ENCODE measurements at places on chromosomes 3 and 15. TPM values are rescaled to one million over a fixed set of nuclear protein-coding genes. Genes with fewer than 3 reads are reported as not detected.

DNA sequence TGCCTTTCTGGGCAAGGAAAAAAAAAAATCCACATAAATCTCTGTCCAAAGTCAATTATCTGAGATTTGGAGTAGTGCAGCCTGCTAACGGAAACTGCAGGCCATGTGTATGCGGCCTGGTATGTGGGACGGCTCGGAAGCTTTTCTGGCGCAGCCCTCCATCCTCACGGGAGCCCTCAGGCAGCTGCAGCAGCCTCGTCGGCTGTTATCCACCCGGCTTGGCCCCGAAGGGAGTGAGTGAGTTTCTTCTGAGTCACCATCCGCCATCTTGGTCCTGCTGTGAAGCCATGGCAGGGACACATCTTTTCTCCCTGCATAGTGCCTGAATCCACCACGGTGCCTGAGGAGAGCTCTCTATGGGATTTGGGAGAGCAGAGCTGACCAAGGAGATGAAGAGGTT is 62.8 kb downstream of the POLR2M start:
- DNase-seq, result no peak

DNA sequence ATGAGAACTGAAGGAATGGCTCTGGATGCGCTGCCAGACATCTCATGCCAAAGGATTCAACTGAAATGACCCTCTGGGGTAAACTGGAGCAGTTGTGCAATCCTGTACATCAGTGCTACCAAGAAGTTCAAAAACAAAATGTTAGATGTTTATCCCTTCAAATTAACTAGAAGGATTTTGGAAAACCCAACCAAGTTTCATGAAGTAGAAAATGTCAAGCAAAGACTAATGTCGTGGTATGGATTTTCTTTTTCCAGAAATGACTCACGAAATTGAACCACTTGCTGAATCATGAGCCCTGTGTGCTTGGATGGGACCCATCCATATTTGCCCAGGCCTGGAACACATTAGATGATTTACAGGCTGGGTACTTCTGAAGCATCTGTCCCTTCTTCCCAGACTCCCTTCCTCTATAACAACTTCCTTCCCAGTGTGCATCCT is 101.6 kb downstream of the LRTM1 start:
- no peak for DNase-seq

GRCh38 chr3:82802501-82802900 is 1041.1 kb upstream of the GBE1 start:
- DNase-seq, result no peak

DNA sequence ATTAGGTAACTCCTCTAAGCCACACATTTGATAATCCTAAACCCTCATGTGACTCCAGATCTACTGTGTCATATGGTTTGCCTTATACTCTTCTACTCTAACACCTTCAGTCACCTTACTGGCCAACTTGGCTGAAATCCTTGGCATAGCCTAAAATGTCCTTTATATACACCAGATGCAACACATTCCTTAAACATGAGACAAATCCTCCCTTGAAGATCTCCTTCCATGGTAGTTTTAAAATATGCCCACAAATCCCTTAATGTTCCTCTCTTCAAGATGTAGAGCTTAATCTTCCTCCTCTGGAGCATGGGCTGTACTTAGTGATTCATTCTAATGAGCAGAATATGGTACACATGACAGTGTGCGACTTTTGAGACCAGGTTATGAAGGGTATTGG is 238.9 kb downstream of the SUCLG2 start:
- DNase-seq, result no peak

- no peak for DNase-seq
Observed at GRCh38 chr3:149414557-149415231, 37.2 kb upstream of the TM4SF1 start.

Gene CHP1
- total RNA-seq, result 21.1 TPM

GRCh38 chr3:125302932-125303331 is 72.2 kb downstream of the ZNF148 start:
- no peak for DNase-seq

Gene ANKRD63
- total RNA-seq, result not detected

Gene NEK10
- 2.0 TPM for total RNA-seq

GRCh38 chr3:25130724-25131520 is 297.1 kb upstream of the RARB start:
- DNase-seq, result no peak

Gene MEX3B
- 1.00 TPM for total RNA-seq

- no peak for DNase-seq
Observed at GRCh38 chr3:10443272-10444109, 61.9 kb downstream of the ATP2B2 start.

GRCh38 chr15:64686130-64686735 is 89.2 kb downstream of the RBPMS2 start:
- DNase-seq, result peak; percentile 39

DNA sequence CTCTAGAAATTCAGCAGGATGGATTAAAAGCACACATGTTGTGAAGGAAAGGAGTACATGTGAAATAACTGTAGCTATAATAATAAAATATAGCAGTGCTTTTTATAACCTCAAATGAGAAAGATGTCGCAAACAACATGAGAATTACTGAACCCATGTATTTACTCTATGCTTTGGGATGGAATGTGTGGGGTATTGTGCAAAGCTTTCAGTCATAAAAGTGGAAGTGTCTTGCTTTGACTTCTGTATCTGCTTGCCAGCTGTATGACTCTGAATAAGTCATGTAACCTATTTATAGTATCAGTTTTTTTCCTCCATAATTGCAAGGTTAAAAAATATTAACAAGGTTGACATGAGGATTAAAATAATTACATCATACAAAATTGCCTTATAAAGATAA is 519.3 kb upstream of the CADM2 start:
- no peak for DNase-seq

Gene ILDR1
- not detected for total RNA-seq

DNA sequence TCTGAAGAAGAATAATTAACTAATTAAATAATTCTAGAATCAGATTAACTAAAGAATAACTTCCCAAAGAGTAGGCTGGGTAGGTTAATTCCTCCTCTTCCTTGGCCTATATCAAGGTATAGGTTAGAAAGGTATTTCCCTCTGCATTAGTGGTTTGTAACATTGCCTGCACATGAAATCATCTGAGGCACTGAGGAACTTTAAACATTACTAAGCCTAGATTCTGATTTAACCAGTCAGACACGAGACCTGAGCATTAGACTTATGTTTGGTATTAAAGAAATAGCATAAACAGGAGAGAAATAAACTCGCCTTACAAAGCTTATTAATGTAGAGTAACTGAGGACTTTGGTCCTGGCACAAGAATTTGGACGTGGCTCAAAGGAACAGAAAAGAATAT is 84.2 kb downstream of the FGF7 start:
- no peak for DNase-seq

Gene FRMD5
- total RNA-seq, result not detected

Gene CDHR4
- total RNA-seq, result not detected

Gene GOLGA6D
- not detected for total RNA-seq

- DNase-seq, result no peak
Observed at GRCh38 chr3:169905404-169905803, 6.0 kb upstream of the SAMD7 start.

DNA sequence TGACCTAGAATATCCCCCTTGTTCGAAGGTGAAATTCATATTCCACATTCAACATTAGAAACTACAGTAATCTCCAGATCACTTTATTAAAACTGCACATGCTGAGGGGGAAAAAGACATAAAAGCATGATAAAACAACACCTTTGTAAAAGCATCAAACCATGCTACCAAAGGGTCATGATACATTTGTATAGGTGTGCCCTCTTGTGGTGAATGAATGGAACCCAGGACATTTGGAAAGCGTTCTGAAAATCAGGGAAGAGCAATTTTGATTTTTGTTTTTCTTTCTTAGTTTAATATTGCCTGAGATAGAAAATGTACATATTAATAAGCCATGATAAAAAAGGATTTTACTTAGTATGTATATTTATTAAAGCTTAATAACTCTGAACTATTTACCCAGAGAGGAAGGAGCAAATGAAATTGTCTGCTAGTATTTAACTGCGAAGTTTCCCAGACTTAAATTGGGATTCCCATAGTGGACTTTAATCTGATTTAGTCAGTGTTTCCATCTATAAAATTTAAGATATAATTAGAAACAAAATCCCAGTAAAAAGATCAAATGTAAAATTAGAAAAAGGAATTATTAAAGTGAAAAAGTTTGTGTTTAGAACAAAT is 105.8 kb upstream of the ARL6 start:
- DNase-seq, result no peak

GRCh38 chr15:48603922-48604321 is 41.6 kb downstream of the FBN1 start:
- no peak for DNase-seq

DNA sequence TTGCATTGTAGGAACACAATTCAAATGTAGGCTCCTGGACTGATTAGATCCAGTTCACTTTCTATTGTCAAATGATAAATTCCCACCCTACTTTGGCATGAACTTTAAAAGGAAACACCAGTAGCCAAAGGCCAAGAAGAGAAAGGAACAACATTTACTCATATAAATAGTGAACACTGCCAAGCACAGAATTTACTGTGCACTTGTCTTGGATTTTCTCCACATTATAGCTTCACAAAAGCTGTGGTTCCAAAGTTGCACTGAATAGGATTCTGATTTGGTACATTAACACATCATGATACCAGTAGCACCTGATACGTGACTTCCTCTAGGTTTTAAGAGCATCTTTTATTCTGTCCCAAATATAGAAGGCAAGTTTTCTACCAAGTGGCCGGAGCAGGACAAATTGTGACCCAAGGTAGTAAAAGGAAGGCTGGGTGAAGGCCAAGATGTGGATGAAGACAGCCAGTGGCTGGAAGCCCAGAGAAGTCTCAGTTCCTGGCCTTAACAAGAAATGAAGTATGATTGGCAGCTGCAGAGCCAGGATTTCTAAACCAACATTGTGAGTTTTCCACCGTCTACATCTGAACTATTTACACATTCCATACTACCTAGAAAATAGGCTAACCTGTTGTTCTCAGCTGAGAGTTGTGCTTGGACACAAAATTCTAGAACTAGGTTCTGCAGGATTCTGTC is 206.7 kb downstream of the THRB start:
- DNase-seq, result no peak

GRCh38 chr3:172679599-172679998 is 31.3 kb downstream of the NCEH1 start:
- DNase-seq, result no peak

- no peak for DNase-seq
Observed at GRCh38 chr3:149131589-149131988, 2.2 kb downstream of the HPS3 start.

GRCh38 chr3:172329070-172329469 is 119.2 kb downstream of the GHSR start:
- no peak for DNase-seq

Gene CPN2
- not detected for total RNA-seq

DNA sequence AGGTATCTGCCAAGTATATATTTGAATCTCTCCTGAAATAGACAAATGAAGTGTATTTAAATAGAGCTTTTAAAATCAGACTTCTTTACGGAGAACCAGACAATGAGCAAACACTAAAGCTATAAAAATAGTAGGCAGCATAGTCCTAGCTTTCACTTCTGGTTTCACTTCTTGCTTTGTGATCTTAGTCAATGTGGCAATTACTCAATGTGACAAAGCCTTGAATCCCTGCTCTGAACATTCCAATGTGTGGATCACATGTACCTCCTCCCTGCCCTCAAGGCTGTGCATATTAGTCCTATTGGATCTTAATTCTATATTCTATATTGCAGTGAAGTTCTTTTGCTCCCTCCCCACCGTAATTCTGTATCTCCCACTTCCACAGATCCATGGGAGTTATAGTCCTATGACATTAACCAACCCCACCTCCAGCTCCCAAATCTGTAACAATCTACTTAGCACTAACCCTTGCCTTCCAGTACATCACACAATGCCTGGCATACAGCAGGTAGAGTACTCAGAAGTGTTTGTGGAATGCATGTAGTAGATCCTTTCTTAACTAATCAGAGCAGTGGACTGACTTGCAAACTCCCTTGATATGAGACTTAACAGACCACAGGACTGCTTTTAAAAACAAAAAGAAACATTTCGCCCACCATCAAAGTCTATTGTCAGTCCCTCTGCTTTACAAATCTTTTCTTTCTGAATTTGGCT is 24.3 kb upstream of the CP start:
- no peak for DNase-seq

Gene CCR2
- total RNA-seq, result 15.8 TPM

DNA sequence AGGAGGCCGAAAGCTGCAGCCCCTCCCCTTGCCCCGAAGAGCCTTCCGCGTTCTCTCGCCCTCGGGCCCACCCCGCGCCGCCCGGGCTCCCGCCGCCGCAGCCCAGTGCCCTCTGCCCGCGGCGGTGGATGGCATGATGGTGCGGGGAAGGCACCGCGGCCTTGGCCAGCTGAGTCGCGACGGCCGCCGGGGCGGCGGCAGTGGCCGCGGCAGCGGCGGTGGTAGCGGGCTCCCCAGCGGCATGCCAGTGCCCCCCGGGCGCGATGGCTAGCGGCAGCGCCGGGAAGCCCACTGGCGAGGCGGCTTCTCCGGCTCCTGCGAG is 1.2 kb downstream of the TLNRD1 start:
- no peak for DNase-seq

DNA sequence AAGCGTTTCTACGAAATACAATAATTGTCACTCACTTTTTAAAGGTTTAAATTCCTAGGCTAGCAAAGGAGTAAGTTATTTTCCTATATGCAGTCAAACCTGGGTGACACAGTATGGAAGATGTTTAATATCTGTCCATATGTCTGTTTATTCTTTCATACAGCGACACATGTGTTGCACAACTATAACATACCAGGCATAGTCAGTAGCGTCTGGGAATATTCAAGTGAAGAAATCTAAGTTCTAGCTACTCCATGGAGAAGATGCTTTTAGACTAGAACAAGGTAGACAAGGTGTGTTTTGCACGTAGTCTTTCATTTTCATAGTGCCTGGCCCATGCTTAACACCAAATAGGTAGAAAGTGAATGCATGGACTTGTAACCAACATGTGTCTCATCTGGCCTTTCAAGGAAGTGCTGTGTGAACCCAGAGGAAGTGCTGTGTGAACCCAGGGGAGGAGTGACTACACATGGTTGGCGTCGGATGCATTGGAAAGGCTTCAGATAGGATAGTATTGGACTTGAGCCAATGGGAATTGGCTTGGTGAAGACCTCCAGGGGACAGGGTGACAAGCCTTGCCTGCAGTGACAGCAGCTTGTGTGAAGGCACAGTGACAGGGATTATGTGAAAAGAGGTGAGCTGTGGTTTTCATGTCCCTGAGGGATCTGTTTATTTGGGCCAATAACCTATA is 267.0 kb downstream of the PTPRG start:
- DNase-seq, result no peak

Gene SCAANT1
- total RNA-seq, result not detected

Gene TP53BP1
- total RNA-seq, result 34.6 TPM

GRCh38 chr3:139353920-139354556 is 10.2 kb downstream of the MRPS22 start:
- DNase-seq, result no peak
